Spinal cord (tissue), 10 donors: ENCODE measurements at places on chromosomes 7 and 10.

DNA sequence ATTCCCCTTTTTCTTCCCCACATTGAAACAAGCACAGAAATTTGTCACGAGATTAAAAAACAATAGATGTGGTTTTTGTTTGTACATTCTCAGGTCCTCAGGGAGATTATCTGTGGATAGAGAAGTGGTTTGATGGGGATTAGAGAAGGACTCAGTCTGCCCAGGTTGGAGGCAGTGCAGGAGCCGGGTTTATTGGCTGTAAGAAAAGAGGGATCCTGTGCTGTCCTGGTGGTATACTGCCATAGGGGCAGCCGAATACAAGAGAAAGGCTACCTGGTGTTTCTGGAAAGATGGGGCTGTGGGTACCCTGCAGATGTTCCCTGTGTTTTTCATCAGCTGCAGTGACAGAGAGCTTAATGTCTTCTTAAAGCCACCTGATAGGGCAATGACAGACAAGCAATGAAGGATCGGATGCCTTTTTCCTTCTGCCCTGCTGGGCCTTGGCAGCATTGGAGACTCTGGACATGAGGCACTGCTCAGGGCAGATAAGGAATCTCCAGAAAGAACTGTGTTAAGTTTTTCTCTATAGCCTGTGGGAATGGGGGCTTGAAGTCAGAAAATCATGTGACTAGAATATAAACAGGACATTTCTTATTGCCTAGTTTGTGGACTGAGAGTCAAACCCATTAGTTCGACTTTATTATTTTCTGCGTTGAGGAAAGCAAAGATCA is 18.1 kb upstream of the GPR141 start:
- no peak for DNase-seq
- H3K4me1 ChIP-seq, result no peaks in the 10 kb centered on the region
- no peaks in the 10 kb centered on the region for H3K36me3 ChIP-seq
- no peak overlapping the region for H3K4me3 ChIP-seq
- H3K27me3 ChIP-seq, result no peaks in the 10 kb centered on the region

DNA sequence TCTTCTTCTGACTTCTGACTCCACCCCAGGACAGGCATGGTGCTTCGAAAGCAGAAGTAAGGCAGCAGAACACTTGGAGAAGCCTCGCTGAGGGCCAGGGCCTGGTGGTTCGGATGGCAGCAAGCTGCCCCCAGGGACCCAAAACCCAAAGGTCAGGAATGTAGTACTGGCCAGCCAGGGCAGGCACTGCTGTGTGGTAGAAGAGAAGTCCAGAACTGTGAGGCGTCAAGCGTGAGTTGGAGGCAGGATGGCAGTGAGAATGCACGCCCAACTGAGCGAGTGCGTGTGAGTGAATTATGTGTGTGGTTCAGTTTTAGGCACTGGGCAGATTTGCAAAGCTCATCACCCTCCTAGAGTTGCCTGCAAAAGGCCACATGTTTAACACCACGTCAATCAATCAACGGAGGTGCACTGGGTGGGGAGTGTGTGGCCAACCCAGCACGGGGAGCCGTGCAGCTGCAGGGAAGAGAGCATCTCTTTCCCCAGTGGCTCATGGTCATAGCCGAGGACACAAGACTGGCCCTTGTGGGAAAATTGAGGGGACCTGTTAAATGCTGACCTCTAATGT is 144.3 kb downstream of the KCNMA1 start:
- H3K4me1 ChIP-seq, result peaks cover 20% of the 10 kb centered on the region
- no peak overlapping the region for H3K4me3 ChIP-seq
- no peak for DNase-seq
- H3K27me3 ChIP-seq, result no peaks in the 10 kb centered on the region
- H3K27ac ChIP-seq, result no peak overlapping the region
- H3K36me3 ChIP-seq, result peaks cover 2% of the 10 kb centered on the region

DNA sequence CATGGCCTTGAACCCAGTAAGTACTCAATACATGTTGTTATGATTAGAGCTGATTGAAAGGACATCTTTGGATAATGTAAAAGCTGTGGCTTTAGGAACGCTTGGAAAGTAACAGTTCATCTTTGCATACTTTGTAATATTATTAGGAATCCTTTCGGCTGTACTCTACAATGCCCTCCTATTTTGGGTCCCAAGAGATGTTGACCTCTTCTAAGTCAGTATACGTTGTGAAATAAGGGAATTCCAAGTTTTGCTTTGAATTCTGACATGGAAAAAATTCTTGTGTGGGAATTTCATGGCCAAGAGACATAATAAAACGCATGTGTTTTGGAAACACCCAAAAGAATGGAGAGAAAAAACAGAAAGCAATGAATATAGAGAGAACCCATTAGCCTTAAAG is 7.7 kb downstream of the AGR3 start:
- H3K4me3 ChIP-seq, result no peak overlapping the region
- H3K36me3 ChIP-seq, result no peaks in the 10 kb centered on the region
- no peaks in the 10 kb centered on the region for H3K27me3 ChIP-seq
- DNase-seq, result no peak
- H3K27ac ChIP-seq, result no peak overlapping the region
- no peaks in the 10 kb centered on the region for H3K4me1 ChIP-seq

DNA sequence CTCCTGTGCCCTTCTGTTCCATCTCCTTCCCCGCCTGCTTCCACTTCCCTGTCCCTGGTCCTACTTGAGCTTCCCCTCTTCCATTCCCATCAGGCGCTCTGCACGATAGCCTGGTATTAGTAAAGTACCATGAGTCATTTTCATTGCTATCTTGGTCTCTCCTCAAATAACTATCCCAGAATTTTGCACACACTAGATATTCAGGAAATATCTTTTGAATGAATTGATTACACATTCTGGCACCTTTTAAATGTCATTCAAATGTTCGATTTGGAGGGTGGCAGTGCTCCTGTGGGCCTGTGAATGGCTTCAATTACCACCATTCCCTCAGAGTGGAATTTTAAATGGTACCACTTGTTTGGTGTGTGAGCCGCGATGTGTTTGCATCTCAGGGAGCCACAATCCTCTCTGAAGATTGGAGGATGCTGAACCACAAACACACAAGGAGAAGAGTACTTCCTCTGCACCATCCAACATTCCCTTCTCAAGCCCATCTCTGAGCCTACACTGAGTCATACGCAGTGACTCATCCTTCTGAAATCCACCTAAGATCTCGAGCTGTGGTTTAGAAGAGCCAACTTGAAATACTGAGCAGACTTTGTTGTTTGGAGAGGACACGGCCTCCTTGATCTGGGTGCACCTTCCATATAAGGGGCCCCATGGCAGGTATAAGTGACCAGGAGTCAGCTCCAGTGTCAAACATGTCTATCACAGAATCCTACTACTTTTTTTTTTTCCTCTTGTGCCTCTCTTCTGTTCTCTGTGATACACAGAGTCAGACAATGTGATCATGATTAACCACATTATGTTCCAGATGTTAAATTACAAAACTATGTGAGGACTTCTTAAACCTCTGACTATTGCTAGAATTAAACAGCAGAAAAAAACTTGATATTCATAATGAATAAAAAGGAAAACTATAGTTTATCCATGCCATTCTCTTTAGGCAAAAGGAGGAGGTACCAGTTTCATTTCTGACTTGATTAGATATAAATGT is 81.9 kb downstream of the BMPER start:
- H3K27ac ChIP-seq, result no peak overlapping the region
- no peak overlapping the region for H3K4me3 ChIP-seq

- peaks cover 3% of the 10 kb centered on the region for H3K4me1 ChIP-seq
- no peak for DNase-seq
- no peaks in the 10 kb centered on the region for H3K36me3 ChIP-seq
- H3K27me3 ChIP-seq, result no peaks in the 10 kb centered on the region
- H3K27ac ChIP-seq, result peak overlapping the region; percentile 29
- H3K4me3 ChIP-seq, result peak overlapping the region; percentile 72
Measured at GRCh38 chr7:17300012-17300411, 1.6 kb downstream of the AHR start.

- no peaks in the 10 kb centered on the region for H3K36me3 ChIP-seq
- H3K27ac ChIP-seq, result peak overlapping the region; percentile 90
- H3K4me3 ChIP-seq, result no peak overlapping the region
- no peaks in the 10 kb centered on the region for H3K4me1 ChIP-seq
Measured at GRCh38 chr7:121796936-121797656, 75.9 kb upstream of the PTPRZ1 start.

GRCh38 chr7:119102291-119102690 is 877.8 kb downstream of the ANKRD7 start:
- no peaks in the 10 kb centered on the region for H3K36me3 ChIP-seq
- no peak for DNase-seq
- no peaks in the 10 kb centered on the region for H3K27me3 ChIP-seq
- H3K4me1 ChIP-seq, result no peaks in the 10 kb centered on the region

GRCh38 chr7:41592794-41593193 is 110.1 kb downstream of the INHBA start:
- H3K27ac ChIP-seq, result no peak overlapping the region
- no peak overlapping the region for H3K4me3 ChIP-seq
- no peak for DNase-seq
- H3K36me3 ChIP-seq, result no peaks in the 10 kb centered on the region
- H3K4me1 ChIP-seq, result no peaks in the 10 kb centered on the region

DNA sequence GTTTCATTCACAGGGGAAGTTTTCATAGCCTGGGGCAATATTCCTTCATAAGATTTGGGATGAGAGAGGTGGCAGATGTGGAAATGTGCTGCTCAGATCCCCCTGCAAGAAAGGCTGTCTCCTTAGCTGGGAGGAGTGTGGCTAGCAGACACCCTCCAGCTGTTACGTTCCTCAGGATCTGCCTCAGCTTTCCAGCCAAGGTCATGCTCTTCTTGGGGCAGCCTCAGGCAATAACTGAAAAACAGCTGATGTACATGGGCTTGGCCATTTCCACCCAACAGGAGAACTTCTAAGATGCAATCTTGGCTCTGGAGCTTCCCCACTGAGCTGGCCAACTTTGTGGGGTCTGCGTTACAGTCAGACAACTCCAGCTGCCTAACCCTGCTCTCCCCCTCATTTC is 51.3 kb upstream of the SEPTIN7 start:
- DNase-seq, result no peak
- no peaks in the 10 kb centered on the region for H3K36me3 ChIP-seq
- H3K4me1 ChIP-seq, result no peaks in the 10 kb centered on the region
- H3K27me3 ChIP-seq, result no peaks in the 10 kb centered on the region

DNA sequence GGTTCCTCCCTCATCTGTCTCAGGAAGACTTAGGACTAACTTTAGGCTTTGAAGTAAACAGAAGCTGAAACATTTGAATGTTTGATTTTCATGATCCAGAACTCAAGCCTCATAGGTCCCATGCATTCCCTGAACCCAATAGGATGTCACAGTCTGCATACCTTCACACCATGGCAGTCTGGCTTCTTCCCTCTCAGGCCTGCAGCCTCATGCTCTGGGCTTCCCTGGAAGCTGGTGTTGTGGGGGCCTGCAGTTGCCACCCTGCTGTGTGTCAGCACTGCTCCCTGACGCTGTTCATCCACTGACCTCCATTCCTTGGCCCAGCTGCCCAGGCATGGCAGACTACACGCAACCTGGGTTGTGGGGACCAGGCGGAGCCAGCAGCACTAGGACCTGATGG is 267.5 kb upstream of the KAT6B start:
- H3K27me3 ChIP-seq, result no peaks in the 10 kb centered on the region
- H3K27ac ChIP-seq, result no peak overlapping the region
- no peaks in the 10 kb centered on the region for H3K4me1 ChIP-seq
- H3K4me3 ChIP-seq, result no peak overlapping the region
- no peak for DNase-seq
- H3K36me3 ChIP-seq, result no peaks in the 10 kb centered on the region

DNA sequence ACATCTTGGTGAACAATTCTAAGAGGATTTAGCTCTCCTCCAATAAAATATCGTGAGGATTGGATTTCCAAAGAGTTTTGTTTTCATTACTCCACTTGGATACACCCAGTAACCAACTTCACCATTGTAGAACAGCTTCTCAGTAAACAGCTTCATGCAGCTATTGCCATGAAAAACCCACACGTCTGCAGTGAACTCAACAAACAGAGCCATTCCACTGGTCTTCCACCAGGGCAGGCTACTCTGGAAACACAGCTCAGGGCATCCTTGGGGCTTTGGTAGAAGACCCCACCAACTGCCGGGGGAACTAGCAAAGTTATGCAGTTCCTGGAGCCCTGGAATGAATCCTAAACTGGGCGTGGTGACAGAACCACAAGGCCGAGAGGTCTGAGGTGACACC is 77.4 kb downstream of the CALN1 start:
- no peaks in the 10 kb centered on the region for H3K36me3 ChIP-seq
- no peak overlapping the region for H3K4me3 ChIP-seq
- H3K27me3 ChIP-seq, result peaks cover 20% of the 10 kb centered on the region
- H3K27ac ChIP-seq, result no peak overlapping the region

GRCh38 chr7:45924283-45924682 is 3.2 kb upstream of the IGFBP3 start:
- DNase-seq, result no peak
- peaks cover 42% of the 10 kb centered on the region for H3K27me3 ChIP-seq
- H3K4me3 ChIP-seq, result no peak overlapping the region
- H3K27ac ChIP-seq, result no peak overlapping the region
- peaks cover 30% of the 10 kb centered on the region for H3K4me1 ChIP-seq

- H3K4me3 ChIP-seq, result no peak overlapping the region
- H3K27me3 ChIP-seq, result no peaks in the 10 kb centered on the region
- H3K4me1 ChIP-seq, result no peaks in the 10 kb centered on the region
- no peaks in the 10 kb centered on the region for H3K36me3 ChIP-seq
- no peak for DNase-seq
Measured at GRCh38 chr7:142528608-142529408, 220.5 kb upstream of the PRSS1 start.

GRCh38 chr7:90824386-90825307 is 228.5 kb downstream of the CDK14 start:
- no peak for DNase-seq
- H3K4me1 ChIP-seq, result no peaks in the 10 kb centered on the region
- H3K36me3 ChIP-seq, result no peaks in the 10 kb centered on the region
- H3K27ac ChIP-seq, result no peak overlapping the region

- H3K27ac ChIP-seq, result no peak overlapping the region
- no peaks in the 10 kb centered on the region for H3K36me3 ChIP-seq
- H3K4me1 ChIP-seq, result peaks cover 3% of the 10 kb centered on the region
- H3K4me3 ChIP-seq, result no peak overlapping the region
- DNase-seq, result no peak
- no peaks in the 10 kb centered on the region for H3K27me3 ChIP-seq
Measured at GRCh38 chr7:11667810-11668185, 164.2 kb downstream of the THSD7A start.

GRCh38 chr10:78441694-78442093 is 408.0 kb downstream of the RPS24 start:
- H3K27ac ChIP-seq, result no peak overlapping the region
- DNase-seq, result no peak
- no peak overlapping the region for H3K4me3 ChIP-seq
- H3K27me3 ChIP-seq, result no peaks in the 10 kb centered on the region
- no peaks in the 10 kb centered on the region for H3K36me3 ChIP-seq
- peaks cover 28% of the 10 kb centered on the region for H3K4me1 ChIP-seq

- H3K36me3 ChIP-seq, result no peaks in the 10 kb centered on the region
- H3K4me3 ChIP-seq, result no peak overlapping the region
- no peaks in the 10 kb centered on the region for H3K4me1 ChIP-seq
- H3K27ac ChIP-seq, result no peak overlapping the region
- H3K27me3 ChIP-seq, result no peaks in the 10 kb centered on the region
Measured at GRCh38 chr7:81882086-81882485, 112.2 kb upstream of the HGF start.
